CMK (cell line): ENCODE measurements at places on chromosomes 6 and 20.

DNA sequence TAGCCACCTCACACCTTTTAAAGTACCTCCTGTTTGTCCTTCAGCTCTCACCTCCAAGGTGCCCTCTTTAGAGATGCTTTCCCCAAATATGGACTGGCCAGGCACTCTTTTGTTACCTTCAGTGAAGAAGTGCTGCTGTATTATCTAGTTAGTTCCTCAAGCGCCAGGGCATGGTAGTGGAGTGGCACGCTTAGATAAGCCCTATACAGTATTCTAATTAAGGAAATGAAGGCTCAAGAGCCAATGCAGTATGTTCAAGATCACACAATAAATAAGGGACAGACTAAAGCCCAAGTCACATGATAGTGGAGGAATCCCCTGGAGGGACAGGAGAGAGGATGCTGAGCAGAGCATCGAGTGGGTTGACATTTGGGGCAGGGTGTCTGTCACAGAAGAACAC lies 28.5 kb upstream of the GFOD1 start:
- DNase-seq: no peak

- no peak for DNase-seq
Observed at GRCh38 chr6:85368631-85369030, 81.3 kb upstream of the NT5E start.

- no peak for DNase-seq
Observed at GRCh38 chr20:17538517-17539170, 7.5 kb upstream of the BFSP1 start.

GRCh38 chr20:59829786-59830664 lies 103.4 kb downstream of the SYCP2 start:
- DNase-seq: no peak

GRCh38 chr6:118859517-118860064 lies 34.4 kb upstream of the ASF1A start:
- no peak for DNase-seq
